ENCODE measurements at places on chromosomes 12 and 14.

GRCh38 chr14:75442642-75443041 lies 14.8 kb downstream of the JDP2 start:
- no peak for DNase-seq

DNA sequence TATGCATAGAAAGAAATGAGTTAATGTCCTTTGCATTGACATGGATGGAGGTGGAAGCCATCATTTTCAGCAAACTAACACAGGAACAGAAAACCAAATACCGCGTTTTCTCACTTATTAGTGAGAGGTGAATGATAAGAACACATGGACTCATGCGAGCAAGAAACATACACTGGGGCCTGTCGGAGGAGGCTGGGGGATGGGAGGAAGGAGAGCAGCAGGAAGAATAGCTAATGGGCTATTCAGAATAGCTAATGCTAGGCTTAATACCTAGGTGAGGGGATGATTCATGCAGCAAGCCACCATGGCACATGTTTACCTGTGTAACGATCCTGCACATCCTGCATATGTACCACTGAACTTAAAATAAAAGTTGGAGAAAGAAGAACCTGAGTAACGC lies 29.1 kb upstream of the SYT1 start:
- DNase-seq: no peak

- no peak for DNase-seq
Measured at GRCh38 chr12:98868076-98868475, 223.0 kb downstream of the APAF1 start.

GRCh38 chr12:42474391-42474790 lies 115.2 kb downstream of the PRICKLE1 start:
- no peak for DNase-seq

DNA sequence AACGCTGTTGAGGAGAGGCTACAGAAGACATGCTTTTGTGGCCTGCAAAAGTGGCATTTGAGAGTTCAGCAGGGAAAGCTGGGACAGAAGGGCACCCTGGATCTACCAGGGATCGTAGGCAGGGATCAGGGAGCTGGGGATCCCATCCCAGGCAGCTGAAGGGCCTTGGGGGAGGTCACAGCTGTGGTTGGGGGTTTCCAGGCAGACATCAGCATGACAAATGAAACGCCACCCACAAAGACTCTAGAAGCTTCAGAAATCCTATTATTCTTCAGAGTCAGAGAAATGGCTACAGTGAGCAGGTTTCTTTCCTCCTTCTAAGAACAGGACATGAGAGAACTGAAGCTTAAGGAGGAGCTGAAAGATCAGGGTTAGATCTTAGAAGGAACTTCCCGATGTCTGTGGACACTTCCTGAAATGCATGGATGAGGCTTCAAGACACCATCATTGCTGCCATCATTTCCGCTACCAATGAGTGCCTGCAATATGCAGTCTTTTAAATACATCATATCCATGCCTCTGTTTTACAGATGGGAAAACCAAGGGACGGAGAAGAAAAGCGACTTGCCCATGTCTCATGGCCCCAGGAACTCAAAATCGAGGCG lies 104.3 kb downstream of the RBM19 start:
- no peak for DNase-seq

- no peak for DNase-seq
Measured at GRCh38 chr12:94266796-94267536, 118.6 kb downstream of the PLXNC1 start.

- DNase-seq: no peak
Measured at GRCh38 chr12:82277582-82277981, 80.6 kb downstream of the CCDC59 start.

- DNase-seq: no peak
Measured at GRCh38 chr12:104752881-104753280, 205.2 kb downstream of the SLC41A2 start.

DNA sequence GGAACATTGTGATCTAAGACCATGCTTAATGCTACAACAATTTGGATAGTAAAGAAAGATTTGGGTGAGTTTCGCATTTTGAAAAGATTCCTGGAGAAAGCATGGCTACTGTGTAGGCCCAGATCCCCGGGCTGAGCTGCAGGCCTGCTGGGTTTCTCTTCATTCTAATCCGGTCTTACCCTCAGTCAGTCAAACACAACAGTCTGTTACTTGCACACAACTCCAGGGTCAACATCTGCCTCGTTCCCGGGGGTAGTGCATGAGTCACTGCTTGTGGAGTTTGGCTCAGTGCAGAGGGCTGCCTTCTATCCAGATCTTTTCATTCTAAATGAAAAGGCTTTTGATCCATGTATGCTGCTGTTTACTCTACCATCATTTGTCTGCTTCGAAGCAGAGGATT lies 60.4 kb upstream of the SEL1L start:
- DNase-seq: peak; percentile 29

GRCh38 chr12:96121271-96121711 lies 72.9 kb upstream of the ELK3 start:
- no peak for DNase-seq

DNA sequence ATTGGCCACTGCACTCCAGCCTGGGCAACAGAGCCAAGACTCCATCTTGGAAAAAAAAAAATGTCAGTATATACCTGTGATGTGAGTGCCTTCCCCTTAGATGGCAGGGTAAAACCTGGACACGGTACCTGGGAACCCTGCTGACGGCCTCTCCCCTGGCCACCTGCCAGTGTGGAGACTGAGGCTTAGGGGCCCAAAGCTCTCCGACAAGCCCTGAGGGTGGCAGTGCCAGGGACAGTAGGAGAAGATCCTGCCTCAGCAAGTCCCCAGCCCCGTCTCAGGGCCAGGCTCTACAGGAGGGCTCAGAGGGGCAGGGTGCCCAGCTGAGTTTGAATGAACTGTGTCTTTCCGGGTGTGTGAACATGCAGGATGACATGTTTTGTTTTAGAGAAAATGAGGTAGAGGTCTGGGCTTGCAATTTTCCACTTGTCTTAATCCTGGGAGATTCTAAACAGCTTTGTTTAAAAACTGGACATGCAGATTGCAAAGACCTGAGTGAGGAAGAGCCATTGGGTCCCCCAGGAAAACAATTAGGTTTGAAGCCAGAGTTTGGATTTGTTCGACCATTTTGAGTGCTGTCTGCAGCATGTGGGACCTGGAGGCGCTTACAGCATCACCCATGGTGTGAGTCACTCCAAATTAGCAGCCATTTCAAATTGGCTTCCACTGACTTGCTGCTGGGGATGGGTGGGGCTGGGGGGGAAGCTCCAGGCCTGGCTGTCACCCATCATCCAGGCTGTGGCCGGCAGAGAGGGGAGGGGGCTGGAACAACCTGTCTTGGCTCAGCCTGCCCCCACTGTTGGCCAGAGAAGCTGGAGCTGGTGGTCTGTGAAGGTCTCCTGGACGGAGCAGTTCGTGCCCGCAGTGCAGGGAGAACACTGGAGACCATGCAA lies 10.8 kb downstream of the TSPAN9 start:
- DNase-seq: no peak

DNA sequence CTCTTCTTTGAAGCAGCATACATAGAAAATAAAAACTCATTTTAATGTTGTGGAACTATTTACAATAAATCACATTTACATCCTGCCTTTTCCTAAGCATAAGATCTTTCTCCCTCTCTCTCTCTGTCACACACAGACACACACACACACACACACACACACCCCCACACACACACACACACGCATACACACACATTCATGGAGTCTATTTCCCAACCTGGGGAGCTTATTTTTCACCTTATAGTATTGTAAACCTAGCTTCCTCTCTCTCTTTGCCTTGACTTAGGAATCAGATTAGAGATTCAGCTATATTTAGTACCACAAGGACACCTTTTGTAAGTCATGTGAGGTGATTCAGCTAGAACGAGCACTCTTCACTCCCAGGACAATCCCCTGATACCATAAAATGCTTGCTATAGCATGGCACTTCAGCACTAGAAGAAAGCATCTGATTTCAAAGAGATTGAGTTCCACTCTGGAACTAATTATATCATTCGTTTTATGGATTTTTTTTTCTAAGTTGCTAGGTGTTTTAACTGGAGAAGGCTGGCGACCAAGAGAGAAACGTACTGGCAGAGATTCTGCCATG lies 23.6 kb downstream of the TMEM30B start:
- DNase-seq: no peak

DNA sequence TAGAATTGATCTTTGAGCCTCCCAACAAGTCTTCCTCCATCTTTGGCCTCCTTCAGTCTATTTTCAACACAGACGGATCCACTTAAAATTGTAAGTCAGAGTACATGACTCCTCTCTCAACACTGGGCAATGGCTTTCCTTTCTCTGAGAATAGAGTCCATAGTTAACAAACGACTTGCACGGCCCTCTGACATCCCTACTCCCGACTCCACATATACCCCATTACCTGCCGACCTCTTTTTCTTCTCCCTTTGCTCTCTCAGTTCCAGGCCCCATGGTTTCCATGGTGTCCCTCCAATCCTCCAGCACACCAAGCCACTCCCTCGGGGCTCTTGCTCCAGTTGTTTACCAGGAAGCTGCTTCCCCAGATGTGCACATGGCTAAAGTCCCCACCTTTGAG lies 84.7 kb downstream of the DNAI7 start:
- no peak for DNase-seq

GRCh38 chr12:48780381-48781025 lies 8.4 kb downstream of the ADCY6 start:
- no peak for DNase-seq

GRCh38 chr12:127101076-127101475 lies 1165.9 kb upstream of the TMEM132C start:
- DNase-seq: no peak

GRCh38 chr12:47413806-47414205 lies 292.0 kb downstream of the RPAP3 start:
- no peak for DNase-seq

DNA sequence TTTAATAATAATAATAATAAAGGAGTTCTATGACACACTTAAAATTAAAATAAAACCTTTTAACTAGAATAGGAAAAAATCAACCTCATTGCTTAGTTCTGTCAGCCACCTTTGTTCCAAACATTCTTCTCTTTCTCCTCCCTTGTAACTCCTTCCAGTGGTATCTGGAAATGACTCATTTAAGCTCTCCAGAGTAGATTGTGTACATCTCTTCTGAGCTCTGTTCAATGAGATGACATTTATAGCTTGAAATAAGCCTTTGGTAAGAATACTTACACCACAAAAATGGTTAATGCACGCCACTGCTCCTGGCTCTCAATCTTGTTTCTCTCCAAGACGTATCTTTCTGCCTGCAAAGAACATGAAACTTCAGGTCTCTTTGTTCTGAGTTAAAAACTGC lies 70.3 kb downstream of the STAB2 start:
- DNase-seq: no peak

DNA sequence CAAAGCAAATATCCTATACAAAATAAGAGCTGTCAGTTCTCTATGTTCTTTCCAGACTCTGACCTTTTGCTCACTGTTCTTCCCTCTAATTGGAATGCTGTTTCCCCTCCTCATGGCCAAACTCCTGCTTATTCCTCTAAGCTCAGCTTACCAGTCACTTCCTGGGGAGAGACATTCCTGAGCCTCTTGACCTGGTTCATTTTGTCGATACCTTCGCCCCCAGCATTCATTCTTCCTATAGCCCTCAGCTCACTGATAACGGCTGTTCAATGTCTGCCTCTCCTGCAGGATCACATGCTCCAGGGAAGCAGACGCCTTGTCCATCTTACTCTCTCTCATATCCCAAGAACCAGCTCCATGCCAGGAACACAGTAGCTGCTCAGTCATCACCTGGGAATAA lies 431.0 kb downstream of the MED13L start:
- DNase-seq: no peak

GRCh38 chr14:103142026-103142425 lies 18.8 kb downstream of the TNFAIP2 start:
- DNase-seq: no peak

DNA sequence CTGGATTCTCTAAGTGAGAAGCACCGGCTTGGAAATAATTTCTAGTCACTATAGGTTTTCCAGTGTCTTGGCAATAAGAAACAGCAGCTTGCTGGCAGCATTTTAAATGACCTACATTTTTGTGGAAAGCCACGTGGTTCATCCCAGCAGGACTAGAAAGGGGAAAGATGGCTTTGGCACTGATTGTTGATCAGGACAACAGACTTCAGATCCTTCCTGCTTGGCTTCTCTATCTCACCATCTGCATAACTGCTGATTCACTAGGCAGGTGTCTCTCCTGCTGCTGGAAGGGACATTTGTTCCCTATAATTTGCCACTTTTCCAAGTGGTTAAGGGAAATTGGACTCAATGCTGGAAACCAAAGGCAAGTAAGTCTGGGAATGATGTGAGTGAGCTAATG lies 131.0 kb downstream of the TTC8 start:
- DNase-seq: no peak

DNA sequence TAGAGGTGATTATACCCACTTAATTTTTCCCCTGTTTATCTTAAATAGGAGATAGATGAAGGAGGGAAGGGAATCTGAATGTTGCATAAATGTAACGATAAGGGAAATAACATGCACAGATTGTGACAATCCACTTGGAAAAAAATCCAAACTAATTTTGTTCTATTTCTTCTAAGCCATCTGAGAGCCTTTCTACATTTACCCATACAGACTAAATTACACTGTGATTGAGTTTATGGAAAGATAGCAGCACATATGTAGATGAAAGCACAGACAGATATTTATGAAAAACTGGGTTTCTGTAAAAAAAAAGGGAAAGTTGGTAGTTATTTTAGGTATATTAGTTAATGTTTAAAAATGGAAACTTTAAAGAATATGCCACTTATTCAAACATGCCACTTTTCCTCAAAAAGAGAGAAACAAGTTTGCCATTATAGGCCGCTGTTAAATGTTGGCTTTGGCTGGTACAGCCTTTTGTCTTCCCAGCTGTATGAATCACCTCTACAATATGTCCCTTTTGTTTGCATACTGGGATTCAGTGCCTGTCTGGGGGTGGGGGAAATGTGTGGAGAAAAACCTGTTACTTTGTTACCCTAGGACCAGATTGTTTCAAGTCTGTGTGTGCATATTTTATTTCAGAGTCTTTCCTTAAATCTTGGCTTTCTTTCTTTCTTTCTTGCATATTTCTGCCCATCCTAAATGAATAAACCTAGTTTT lies 470.2 kb upstream of the LMO3 start:
- no peak for DNase-seq

GRCh38 chr12:50224026-50224692 lies 57.0 kb upstream of the CERS5 start:
- no peak for DNase-seq

- no peak for DNase-seq
Measured at GRCh38 chr14:54722791-54723432, 156.0 kb downstream of the SAMD4A start.
